ENCODE measurements at places on chromosomes 5 and 9.

DNA sequence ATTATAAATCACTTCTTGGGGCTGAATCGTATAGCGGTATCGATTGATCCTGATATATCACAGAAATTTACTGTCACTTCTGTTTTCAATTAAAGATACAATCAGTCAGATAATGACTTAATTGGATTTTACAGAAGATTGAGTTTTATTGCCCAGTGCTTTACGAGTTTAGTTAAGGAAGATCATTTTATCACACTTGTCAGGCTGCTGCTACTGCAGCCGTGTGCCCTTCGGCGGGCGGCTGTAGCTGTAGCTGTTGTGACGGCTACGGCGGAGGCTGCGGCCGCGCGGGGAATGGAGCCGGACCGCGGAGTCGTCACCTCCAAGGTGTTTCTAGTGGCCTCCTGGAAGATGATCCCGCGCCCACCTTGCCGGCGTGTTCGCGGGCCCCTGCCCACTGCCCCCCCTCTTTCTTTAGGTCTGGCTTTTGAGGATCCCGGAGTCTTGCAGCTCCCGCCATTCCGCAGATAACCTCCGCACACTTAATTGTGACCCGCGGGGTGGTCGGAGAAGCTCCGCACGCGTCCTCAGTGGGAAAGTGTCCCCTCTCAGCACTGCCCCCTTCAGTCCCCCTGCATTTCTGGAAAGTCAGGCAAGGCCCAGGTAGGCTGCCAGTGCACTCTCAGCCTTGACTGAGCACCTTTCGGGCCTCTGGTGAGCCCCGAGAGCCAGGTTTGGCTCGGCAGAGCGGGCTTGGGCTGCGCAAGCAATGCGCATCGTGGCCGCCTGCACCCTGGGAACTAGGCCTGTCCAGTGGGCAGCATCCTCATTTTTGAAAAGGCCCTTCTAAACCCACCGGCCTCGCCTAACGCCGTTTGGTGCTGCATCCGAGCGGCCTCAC is 6.9 kb upstream of the DMRT3 start:
- DNase-seq: no peak

GRCh38 chr9:109192732-109193361 is 25.8 kb upstream of the FRRS1L start:
- no peak for DNase-seq

DNA sequence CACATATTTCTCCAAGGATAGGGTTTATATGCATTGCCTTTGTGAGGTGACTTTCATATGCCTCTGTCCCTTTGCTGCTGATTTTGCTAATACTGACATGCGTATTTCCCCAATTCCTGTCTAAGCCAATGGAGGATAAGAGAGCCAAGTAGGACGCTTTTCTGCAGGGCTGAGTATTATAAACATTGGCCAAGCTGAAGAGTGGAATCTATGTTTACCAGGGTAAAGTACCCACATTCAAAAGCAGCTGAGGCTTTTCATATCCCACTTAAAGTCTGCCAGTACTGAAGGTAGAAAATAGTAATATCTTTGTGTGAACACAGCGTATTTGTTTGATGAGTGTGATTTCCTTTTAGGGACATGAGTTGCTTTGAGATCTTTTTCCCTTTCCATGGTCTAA is 128.8 kb upstream of the GPR151 start:
- no peak for DNase-seq

- no peak for DNase-seq
These were observed 96.5 kb downstream of the EFNA5 start for GRCh38 chr5:107574287-107574686.

DNA sequence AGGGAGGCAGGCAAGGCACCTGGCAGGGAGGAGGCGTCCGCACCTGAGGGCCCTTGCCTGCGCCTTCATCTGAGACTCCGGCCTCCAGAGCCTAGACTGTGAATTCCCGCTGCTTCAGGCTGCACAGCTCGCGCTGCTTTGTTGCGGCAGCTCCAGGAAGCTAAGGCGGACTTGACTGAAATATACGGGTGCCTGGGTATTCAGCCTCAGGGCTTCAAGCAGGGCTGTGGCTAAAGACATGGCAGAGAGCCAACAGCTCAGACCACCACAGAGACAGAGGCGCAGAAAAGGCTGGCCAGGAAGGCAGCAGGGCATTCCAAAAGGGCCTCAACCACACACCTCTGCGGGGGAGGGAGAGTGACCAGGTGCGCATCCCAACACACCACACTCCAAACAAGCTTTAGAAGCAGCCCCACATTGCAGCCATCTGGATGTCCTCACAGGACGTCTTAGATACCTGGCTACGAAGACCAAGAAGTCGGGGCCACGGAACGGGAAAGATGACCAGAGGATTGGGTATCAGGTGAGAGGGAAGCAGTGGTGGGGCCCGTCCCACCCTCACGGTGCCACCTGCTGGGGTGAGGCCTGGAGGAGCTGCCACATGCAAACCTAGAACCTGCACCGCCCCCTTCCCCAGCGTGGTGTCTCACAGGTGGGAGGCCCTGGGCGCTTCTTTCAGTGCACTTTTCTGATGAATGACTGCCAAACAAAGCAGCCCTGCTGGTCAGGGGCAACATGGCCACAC is 1.7 kb upstream of the DPH7 start:
- DNase-seq: no peak

- no peak for DNase-seq
These were observed 292.4 kb downstream of the EFNA5 start for GRCh38 chr5:107378218-107378899.

- DNase-seq: no peak
These were observed 180.9 kb downstream of the IRX2 start for GRCh38 chr5:2570586-2570985.

- no peak for DNase-seq
These were observed 301.1 kb upstream of the PTGER4 start for GRCh38 chr5:40378396-40379177.
